Fibroblast of skin of back (primary cell): ENCODE measurements at places on chromosomes 11 and 22.

DNA sequence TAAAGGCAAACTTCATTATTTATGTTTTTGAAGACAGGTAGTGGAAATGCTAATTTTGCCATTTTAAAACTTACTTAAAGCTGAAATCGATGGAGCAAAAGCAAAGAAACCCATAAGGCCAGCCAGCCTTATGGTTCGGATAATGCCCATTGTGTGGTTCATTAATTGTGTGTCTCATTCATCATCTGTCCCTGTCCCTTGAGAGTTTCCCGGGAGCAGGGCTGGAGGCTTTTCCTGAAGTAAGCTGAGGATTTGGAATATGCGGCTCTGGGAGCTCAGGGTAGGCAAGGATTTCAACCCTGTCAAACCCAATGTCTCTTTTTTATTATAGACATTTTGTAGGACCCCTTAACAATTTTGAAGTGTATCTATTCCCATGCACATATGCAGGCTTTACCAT, 790.0 kb upstream of the KIRREL3 start:
- DNase-seq = no peak

DNA sequence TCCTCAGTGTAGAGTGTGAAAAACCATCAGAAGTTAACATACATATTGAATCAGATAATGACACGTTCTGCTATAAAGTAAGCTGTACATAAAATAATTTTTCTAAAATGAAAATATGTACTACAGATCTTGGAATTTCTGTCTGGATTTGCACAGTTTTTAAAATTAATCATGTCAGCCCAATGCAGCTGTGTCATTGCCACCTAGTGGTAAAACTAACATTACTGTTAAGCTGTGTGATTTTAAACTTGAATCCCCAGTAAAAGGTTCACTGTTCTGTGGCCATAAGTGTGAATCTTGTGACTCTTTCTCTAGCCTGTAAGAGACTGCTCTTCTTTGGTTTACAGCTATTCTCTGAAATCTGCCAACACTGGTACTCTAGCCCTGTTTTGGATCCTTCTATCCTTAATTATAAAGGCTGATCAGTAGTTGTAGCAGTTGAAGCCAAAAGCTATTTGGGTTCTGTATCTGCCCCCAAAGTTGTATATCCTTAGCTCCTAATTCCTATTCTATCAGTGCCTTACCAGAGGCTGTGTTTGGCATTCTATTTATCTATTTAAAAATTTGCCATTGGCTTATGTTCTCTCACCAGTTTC, 4.0 kb downstream of the JRKL start:
- peak; percentile 60 for DNase-seq

DNA sequence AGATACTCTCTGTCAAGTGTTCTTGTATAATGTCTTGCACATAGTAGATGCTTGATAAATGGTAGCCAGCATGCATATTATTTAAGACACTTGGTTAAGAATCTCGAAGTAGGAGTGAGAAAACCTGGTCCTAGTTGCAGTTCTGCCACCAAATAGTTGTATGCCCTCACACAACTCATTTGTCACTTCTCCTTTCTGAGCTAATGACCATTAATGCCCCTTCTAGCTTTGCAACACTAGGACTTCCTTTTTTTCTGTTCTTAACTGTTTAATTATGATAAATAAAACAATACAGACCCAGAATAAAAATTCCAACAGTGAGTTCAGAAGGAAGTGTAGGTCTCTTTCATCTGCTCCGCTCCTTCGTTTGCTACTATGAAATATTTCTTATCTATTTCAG, 453.6 kb downstream of the TMEM135 start:
- DNase-seq = no peak

DNA sequence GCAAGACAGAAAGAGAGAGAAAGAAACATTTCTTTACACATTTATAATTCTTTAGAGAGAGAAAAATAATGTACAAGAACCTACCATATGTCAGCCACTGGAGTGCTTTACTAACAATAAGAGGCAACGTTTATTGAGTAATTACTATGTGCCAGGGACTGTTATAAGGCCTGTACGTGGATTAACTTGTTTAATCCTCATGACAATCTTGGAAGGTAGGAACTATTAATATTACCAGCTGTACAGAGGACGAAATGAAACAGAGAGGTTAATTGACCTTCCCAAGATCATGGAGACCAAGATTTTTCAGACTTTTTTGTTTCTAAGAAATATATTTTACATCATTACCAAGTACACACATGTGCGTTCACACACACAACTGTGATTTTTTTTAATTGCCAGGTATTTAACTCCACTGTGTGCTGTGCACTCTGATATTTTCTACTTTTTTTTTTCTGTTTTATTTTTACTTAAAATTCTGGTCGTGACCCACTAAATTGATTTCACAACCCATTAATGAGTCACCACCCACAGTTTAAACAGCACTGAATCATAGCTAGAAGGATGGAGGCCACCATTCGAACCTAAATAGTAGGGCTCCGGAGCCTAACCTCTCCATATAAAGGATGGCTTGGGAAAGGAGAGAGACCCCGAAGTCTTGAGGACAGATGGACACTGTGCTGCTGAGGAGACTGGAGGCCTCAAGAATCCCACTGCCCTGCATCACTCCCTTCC, 21.4 kb downstream of the CREB3L1 start:
- peak; percentile 83 for DNase-seq

- peak; percentile 15 for DNase-seq
Measured at GRCh38 chr11:43282607-43283440, 29.0 kb upstream of the API5 start.

GRCh38 chr22:43828998-43829782, 17.1 kb upstream of the EFCAB6 start:
- peak; percentile 40 for DNase-seq

DNA sequence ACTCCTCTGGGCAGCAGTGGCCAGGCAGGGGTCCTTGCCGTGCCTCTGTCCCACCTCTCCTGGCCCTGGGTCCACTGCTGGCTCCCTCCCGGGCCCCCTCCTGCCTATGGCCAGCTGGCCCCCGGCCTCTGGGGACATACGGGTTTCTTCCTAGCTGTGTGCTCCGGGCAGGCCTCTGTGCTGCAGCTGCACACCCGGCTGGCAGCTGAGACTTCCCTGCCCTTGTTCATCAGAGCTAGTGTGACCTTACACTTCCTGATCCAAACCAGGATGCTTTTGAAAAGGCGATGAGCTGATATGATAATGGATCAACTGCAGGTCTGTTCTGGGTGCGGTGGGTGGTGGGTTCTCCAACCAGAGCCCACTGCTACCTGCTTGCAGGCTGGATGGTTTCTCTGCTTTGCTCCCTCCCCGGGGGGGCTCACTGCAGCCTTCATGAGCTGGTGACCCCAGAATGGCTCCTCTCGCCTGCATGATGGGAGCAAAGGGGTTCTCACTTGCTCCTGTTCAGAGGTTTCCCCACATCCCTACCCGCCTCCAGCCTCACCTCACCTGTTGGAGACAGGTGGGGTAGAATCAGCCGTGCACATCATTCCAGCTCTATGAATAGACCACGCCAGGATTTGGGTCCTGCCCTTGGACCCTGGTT, 13.3 kb downstream of the B3GAT1 start:
- DNase-seq = no peak

GRCh38 chr11:44343778-44344422, 34.0 kb upstream of the ALX4 start:
- DNase-seq = no peak

DNA sequence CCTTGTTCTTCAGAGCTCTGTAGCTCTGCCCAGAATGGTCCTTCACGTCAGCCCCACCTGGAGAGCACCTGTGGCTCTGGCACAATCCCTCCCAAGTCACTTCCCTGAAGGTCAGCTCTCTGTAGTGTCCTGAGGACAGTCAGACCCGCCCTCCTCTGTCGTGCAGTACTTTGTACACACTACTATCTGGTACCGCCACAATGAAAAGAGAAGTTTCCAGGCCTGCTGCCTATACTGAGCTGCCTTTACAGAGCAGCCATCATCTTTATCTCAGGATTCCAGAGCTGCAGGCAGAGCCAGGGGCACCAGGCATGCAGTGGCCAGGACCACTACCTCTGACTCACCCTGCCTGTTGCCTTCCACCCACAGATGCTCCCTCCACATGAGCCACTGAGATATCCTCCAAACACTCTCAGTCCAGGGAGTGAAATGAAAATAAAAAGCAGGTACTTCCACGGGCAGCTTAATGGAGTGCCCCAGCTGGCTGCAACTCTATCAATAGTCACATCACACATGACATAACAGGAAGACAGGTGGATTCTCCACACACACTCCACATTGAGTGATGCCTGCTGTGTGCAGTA, 7.3 kb downstream of the PACSIN2 start:
- DNase-seq = peak; percentile 60

- peak; percentile 76 for DNase-seq
Measured at GRCh38 chr11:107563702-107564101, 1.8 kb downstream of the ALKBH8 start.

DNA sequence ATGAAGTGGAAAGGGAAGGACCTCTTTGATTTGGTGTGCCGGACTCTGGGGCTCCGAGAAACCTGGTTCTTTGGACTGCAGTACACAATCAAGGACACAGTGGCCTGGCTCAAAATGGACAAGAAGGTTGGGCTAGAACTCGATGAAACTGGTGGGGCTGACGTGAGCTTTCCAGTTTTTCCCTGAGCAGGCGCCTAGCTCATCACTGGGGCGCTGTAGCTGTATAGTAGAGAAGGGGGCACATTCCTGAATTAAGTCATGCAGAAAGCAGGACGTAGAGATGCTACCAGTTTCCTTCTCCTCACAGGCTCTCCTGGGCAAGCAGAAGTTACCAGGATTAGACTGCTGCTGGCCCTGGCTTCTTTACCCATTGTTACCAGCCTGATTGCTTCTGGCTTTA, 33.3 kb downstream of the NF2 start:
- no peak for DNase-seq

DNA sequence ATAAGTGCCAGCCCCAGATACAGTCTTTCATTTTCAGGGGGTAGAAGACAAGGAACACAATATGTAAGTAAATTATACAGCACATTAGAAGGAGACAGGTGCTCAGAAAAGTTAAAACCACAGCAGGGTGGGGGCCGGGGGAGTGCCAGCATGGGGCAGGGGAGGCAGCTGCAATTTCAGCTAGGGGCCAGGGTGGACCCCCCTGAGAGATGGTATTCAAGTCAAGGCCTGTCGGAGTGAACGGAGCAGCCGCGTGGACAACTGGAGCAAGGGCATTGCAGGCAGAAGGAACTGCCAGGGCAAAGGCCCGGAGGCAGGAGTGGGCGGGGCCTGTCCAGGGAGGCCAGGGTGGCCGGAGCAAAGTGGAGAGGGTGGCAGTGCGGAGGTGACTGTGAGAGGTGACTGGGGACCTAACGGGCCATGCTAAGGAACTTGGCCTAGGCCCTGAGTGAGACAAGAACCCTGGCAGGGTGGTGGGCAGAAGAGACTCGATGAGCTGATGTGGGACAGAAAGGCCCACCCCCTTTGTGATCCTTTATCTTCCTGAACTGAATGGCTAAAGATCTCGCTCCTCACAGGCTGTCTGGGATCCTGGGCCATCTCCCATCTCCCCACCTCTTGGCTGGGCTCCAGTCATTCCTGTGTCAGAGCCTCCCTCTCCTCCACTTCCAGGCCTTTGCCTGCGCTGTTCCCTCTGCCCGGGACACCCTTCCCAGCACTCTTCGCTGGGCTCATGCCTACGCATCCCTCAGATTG, 22.4 kb upstream of the FLRT1 start:
- no peak for DNase-seq

- DNase-seq = peak; percentile 52
Measured at GRCh38 chr11:28981381-28981780, 873.2 kb downstream of the METTL15 start.

GRCh38 chr11:81886406-81887075, 847.1 kb downstream of the FAM181B start:
- DNase-seq = no peak

- DNase-seq = no peak
Measured at GRCh38 chr11:85167038-85167437, 460.1 kb downstream of the DLG2 start.

GRCh38 chr11:26930518-26931247, 63.2 kb upstream of the FIBIN start:
- peak; percentile 78 for DNase-seq

DNA sequence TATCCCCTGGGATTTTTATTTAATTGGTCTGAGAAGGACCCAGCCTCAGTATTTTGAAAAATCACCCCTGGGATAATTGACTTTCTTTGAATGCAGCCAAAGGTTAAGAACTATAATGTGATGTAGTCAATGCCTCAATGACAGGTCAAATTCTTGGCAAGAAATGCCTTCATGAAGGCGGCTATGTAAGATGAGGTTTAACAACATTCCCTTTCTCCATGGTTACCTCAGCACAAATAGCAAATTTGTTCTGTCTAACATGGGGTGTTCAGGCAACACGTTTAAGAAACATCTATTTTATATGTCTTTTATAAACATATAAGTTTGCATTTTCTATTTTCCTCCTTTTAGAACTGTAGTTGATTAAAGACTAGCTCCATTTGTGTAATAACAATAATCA, 5.3 kb downstream of the SLN start:
- no peak for DNase-seq

GRCh38 chr11:28537822-28538221, 429.6 kb downstream of the METTL15 start:
- peak; percentile 44 for DNase-seq

- no peak for DNase-seq
Measured at GRCh38 chr11:93145390-93145915, 52.3 kb downstream of the SLC36A4 start.

- no peak for DNase-seq
Measured at GRCh38 chr11:2731130-2732125, 31.6 kb upstream of the KCNQ1OT1 start.

- DNase-seq = no peak
Measured at GRCh38 chr11:70739811-70740487, 341.6 kb downstream of the CTTN start.

- DNase-seq = no peak
Measured at GRCh38 chr22:42156598-42156997, 26.0 kb upstream of the CYP2D6 start.

- no peak for DNase-seq
Measured at GRCh38 chr22:19818324-19819207, 36.1 kb downstream of the GNB1L start.

DNA sequence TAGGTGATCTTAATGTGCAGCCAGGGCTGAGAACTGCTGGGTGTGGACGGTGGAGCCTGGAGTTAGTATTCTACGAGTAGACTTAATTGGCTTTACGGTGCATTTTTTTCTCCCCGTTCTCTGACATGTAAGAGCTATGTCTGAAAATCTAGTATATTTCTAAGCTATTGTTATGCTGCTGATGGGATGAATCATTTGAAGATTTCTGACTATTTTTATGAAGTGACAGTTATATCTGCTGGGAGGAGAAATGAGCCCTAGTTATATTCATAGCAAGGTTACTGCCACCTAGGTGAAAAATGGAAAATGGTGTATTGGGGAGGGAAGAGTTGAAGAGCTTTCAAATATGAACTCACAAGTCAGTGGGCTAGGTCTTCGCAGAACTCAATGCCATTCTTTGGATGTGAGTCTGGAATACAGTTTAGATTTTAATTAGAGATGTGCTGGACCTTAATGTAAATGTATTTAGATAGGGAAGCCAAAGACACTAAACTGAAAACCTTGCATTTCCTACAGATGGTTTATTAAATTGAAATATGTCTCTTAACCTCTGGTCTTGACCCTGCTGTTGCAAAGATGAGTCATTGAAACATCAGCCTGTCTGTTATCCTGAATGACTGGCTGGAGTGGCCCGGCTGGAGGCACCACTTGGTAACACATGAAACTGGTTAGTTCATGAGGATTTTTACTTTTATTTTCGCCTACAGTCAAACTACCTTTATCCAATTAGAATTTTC, 293.7 kb downstream of the DDX10 start:
- DNase-seq = peak; percentile 80

GRCh38 chr22:19199479-19199878, 20.9 kb upstream of the SLC25A1 start:
- DNase-seq = no peak
